ENCODE measurements at places on chromosomes 6 and 20.

- no peak for DNase-seq
Observed at GRCh38 chr6:42958125-42958524, 2.4 kb upstream of the GNMT start.

DNA sequence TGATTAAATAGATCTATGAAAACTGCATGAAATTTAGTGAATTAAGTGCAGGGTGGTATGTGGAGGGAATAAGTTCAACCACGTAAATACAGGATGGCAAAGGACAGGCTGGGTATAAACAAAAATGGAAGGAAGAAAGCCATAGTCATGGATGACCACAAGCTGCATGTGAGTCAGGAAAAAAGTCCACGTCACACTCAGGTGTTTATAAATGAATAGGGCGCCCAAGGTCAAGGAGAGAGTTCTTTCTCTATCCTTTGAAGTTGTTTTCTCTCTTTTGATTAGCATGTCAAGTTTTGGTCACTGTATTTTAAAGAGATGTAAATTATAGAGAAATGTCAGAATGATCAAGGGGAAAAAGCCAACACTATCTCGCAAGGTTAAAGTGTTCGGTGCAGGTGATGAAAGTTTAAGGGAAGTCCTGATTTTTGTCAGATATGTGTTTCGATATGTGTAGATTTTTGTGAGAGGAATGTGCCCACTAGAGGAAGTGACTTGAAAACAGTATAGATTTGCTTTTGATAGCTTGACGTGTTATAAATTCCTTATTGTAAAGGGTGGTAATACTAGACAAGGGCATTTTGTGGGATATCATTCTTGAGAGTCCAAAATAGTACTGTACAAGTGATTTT lies 58.7 kb downstream of the MAP3K4 start:
- DNase-seq, result no peak

GRCh38 chr6:83952830-83953229 lies 80.7 kb upstream of the MRAP2 start:
- no peak for DNase-seq

DNA sequence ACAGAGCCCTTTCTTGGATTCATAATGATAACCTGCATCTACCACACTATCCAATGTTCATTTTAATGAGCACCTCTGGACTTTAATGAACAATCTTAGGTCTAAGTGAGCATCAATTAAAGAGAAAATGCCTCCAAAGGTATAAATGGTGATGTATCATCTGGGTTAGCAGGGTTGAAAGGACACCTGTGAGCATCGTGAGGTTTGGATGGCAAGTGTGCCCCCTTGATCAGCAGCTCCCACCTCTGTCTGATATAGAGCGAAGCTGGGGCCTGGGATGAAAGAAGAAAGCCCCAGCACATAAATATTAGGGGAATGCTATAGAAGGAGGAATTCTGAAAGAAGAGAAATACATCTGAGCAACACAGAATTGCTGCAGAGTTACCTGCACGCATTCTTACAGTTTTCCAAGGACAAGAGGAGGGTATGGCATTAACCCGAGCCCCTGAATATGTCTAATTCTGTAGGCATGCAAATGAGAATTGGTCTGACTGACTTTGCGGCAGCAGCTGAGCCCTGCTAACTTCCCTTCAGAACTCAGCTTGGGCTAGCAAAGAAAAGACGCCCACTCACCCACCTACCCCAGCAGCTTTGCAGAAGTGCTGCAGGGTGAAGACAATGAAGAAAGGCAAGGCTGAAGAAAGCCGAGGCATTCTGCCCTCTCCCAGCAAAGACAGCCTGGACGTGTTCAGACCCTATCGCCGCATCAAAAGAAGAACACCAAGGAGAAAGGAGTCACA lies 136.2 kb downstream of the GMPR start:
- no peak for DNase-seq

DNA sequence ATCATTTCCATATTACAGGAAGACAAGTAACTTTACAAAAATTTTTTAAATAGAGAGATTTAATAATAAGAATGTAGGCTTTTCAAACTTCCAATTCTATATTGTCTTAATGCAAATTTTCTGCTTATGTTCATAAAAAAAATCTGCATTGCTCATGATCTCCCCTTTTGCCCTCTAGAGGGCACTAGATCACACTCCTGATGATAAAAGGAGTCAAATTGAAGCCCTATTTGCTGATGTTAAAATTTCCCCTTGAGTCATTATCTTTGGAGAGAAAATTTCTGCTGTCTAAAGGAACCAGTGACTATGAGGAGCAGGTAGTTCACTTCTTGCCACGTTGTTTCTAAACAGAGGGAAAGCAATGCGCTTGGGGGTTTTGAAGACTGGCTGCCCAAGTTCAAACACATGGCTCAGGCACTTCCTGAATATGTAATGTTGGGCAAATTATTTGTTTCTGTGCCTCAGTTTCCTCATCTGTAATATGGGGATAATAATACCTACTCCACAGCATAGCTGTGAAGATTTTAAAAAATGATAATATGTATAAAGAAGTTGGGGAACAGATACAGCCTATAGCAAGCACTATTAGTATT lies 874.2 kb downstream of the TFAP2A start:
- no peak for DNase-seq

- DNase-seq, result no peak
Observed at GRCh38 chr20:43903953-43904826, 10.5 kb upstream of the TOX2 start.

Measured in CD4-positive, alpha-beta T cell treated with Interleukin-2 at 100 ng/mL for 4 hours (primary cell).